ENCODE measurements at places on chromosomes 2 and 18.

DNA sequence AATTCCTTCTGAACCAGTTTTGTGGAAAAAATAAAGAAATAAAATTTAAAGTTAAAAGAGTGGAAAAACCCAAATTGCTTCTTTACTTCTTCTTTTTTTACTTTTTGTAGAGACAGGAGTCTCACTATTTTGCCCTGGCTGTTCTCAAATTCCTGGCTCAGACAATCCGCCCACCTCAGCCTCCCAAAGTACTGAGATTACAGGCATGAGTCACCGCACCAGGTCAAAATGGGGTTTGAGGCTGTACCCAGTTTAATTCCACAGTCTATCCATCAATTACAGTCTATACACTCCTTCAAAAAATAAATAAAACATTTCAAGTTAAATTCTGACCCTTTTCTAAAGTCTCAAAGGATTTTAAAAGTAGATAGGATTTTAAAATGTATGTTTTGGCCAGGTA lies 120.3 kb downstream of the FAM161A start:
- DNase-seq = no peak

DNA sequence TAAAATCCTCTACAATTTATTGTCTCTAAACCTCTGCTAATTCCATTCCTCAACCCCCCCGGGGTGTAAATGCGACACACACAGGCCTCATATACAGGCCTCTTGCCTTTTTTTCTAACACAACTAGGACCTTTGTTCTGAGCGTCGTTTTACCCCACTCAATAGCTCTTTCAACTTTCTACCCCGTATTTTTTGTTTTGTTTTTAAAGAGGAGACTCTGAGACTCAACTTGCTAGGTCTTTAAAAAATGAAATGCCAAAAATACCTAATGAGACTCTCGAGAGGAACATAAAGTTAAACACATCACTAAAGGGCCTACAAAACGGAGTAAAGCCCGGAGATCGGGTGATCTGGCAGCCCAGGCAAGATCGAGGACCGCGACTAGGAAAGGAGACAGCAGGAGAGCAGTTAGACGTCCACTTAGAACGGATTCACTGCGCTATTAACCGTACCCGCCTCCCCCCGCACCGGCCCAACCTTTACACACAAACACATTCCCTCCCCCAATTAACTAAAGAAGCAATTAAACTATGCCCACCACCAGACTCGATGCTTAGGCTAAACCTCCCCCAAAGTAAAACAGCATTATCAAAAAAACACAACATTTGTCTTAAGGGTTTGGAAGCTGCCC lies 1.7 kb downstream of the TRIP12 start:
- peak; percentile 37 for DNase-seq

- DNase-seq = no peak
These were observed 18.1 kb downstream of the GPC1 start for GRCh38 chr2:240453461-240454105.

DNA sequence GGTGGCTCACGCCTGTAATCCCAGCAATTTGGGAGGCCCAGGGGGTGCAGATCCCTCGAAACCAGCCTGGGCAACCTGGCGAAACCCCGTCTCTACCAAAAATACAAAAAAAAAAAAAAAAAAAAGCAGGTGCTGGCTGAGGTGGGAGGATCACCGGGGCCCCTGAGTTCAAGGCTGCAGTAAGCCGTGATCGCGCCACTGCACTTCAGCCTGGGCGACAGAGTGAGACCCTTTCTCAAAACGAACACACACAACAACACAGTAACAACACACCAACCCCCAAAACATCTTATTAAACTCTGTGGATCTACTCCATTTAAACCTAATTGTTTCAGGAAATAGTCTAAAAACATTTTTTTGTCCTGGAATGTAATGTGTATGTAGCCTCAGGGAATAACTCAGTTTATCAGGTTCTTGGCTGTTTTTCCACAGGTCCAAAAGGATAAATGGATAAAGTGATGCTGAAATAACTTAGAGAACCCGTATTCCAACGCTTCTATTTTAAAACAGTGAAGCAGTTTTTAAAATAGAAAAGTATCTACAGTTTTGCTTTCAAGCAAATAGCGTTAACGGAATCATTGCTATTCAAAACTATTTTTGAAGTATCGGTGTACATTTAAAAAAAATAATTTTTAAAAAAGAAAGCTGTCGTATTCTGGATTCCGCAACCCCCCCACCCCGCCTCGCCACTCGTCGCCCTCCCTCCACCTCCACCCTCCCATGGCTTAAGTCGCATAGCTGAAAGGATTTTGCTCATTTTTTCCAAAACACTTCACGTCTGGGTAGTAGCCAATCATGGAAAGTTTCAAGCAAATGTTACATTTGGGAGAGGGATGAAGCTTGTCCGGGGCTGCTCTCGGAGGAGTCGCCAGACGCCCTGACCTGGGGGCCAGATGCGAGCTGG lies 895 bp upstream of the GLS start:
- DNase-seq = no peak

GRCh38 chr2:112869258-112869842 lies 32.8 kb upstream of the IL1B start:
- no peak for DNase-seq

- DNase-seq = no peak
These were observed 295.3 kb downstream of the CDH7 start for GRCh38 chr18:66046032-66046602.

DNA sequence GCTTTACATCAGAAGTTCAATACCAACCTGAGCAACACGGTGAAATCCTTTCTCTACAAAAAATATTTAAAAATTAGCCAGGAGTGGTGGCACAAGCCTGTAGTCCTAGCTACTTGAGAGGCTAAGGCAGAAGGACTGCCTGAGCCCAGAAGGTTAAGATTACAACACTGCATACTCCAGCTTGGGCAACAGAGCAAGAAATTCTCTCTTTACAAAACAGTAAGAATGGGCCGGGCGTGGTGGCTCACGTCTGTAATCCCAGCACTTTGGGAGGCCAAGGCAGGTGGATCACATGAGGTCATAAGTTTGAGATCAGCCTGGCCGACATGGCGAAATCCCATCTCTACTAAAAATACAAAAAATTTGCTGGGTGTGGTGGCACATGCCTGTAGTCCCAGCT lies 113.2 kb downstream of the USP34 start:
- no peak for DNase-seq

GRCh38 chr2:128745946-128746345 lies 427.3 kb upstream of the HS6ST1 start:
- no peak for DNase-seq

DNA sequence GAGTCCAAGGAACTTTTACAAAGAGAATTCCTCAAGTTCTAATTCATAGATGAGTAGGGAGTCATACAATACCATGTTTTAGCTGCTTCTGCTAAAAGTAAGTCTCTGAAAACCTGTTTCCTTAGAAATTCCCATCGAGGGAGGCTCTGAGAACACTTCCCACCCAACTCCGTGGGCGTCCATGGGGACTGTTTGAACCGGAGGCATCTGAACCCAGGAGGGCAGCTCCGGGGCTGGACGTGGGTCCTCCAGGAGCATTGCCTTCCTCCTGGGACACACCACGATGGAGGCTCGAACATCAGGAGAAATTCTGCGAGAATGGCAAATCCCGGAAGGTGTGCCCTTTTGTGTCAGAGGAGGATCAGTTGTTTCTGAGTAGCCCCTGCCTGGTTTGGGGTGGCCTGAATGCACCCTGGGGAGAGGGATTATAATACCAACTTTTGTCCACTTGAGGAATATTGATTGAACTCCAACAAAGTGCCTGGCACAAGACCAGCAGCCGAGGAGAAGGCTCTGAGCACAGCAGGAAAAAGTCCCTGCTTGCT lies 327.5 kb upstream of the SALL3 start:
- no peak for DNase-seq

GRCh38 chr2:151728804-151729414 lies 5.4 kb downstream of the NEB start:
- peak; percentile 58 for DNase-seq

DNA sequence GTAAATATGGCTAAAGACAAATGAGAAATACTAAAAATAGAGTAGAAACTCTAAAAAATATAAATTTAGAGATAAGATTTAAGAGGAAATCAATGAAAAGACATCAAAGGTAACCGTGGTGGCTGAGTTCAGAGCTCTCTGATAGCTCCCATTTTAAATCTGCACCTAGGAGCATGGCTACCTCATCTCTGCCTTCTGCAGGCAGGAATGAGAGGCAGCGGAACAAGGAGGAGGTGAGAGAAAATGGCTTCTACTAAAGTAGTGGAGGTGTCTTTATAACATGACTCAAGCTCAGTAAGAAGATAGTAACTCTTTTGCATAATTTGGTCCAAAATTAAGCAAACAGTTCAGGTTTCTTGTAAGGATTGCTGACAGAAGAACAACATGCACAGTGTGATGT lies 758.7 kb upstream of the FSHR start:
- no peak for DNase-seq

DNA sequence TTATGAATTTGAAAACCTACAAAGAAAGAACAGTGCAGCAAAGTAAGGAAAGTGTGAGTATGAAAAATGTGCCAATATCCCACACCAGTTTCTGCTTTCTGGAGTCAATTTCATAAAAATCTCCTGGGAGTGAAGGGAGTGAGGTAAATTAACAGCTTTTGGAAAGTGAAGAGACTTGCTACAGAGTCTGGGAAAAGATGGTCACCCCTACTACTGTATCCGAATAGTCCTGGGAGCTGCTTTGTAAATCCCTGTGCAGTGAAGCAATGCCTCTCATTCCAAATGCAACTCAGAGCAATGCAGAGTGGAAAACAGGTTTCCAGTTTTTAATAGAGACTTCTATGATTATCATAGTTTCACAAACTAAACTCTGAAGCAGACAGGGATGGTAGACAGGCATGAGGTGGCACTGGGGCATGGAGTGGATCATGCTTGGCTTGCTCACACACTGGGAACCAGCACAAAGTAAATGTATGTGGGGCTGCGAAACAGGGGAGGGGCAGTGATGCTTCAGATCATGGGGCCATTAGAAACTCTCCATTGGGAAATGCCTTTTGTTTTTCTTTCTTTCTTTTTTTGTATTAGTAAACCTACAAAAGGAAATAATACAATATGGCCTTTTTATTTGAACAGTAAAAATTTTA lies 10.6 kb downstream of the COL5A2 start:
- DNase-seq = no peak

DNA sequence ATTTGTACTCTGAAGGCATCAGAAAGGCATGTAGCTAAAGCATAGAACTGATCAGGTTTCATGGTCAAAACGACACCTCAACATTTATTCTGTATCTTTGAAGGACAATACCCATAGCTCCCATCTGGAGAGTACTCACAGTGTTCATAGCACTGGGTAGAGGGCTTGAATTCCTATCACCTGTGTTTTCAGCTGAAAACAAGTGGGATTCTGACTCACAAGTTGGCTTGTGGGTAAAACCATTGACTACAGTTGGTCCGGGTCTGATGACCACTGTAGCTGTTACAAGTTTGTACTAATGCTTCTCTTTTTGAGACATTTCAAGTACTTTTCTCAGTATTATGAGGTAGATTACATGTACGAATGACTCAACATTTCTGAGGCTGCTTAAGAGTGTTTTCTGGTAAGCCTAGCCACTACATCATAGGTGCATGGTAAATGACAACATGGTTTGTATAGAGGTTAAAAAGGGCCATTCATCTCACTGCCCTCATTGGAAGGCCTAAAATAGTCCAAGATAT lies 68.6 kb upstream of the PELI1 start:
- DNase-seq = no peak
